Sigmoid colon (tissue), 7 donors: ENCODE measurements at places on chromosomes 5 and 9.
A peak's percentile ranks its signal among the peaks of the same experiment; 100 is the strongest.

- no peaks in the 10 kb centered on the region for H3K4me1 ChIP-seq
- H3K4me3 ChIP-seq: no peak overlapping the region
- no peaks in the 10 kb centered on the region for H3K27me3 ChIP-seq
These were observed 38.9 kb downstream of the LYRM7 start for GRCh38 chr5:131209506-131210150.

DNA sequence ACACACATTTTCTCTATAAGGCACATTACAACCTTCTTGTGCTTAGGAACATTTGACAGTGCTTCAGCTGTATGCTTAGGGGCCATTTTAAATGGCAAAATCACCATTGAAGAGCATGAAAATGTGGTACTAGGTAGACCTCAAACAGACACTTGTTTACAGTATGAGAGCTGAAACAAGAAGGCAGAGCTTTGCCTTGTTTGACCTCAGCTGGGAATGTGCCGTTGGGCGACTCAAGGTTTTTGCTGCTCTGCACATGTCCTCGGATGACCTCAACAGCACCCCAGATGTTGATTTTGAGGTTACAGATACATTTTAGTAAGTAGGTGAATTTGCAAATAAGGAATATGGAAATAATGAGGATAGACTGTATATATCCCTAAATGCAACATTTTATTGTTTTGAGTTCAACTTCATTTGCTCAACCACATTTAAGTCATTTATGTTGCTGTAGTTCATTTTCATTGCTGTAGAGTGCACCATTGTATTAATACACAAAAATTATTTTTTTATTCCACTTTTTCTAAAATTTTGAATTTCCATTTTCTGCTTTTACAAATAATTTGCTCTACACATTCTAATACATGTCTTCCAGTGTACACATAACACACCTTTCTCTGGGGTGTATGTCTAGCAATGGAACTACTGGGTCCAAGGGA is 206.8 kb downstream of the NR3C1 start:
- no peaks in the 10 kb centered on the region for H3K27me3 ChIP-seq
- no peaks in the 10 kb centered on the region for H3K36me3 ChIP-seq
- no peak overlapping the region for H3K4me3 ChIP-seq
- H3K4me1 ChIP-seq: no peaks in the 10 kb centered on the region
- H3K27ac ChIP-seq: no peak overlapping the region
- no peak for DNase-seq

DNA sequence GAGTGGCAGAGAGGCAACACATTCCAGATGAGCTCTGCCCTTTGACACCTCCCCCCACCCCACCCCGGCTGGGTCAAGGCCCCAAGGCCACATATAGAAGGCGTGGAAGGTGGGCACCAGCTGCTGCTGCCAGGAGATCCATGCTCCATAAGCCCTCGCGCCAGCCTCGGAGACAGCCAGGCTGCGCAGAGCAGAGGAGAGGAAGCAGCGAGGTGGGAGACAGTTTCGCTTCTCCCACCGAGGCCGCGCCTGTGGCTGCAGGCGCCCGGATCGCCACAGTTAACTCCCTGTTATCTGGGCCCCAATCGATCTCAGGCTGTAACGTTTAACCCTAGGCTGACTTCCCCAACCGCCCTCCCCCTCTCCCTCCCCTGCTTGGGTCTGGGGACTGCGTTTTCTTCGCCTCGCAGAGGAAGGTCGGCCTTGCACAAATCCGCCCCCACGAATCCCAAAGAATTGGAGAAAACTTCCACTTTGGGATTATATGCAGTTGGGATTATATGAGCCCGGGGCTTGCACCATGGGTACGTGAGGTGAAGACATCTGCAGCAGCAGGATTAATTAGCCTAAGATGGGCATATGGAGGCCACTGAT is 1.1 kb upstream of the CXXC5 start:
- no peaks in the 10 kb centered on the region for H3K36me3 ChIP-seq
- H3K4me1 ChIP-seq: peaks cover 57% of the 10 kb centered on the region
- peak overlapping the region; percentile 86 for H3K4me3 ChIP-seq
- H3K27me3 ChIP-seq: peaks cover 20% of the 10 kb centered on the region
- H3K27ac ChIP-seq: peak overlapping the region; percentile 95

DNA sequence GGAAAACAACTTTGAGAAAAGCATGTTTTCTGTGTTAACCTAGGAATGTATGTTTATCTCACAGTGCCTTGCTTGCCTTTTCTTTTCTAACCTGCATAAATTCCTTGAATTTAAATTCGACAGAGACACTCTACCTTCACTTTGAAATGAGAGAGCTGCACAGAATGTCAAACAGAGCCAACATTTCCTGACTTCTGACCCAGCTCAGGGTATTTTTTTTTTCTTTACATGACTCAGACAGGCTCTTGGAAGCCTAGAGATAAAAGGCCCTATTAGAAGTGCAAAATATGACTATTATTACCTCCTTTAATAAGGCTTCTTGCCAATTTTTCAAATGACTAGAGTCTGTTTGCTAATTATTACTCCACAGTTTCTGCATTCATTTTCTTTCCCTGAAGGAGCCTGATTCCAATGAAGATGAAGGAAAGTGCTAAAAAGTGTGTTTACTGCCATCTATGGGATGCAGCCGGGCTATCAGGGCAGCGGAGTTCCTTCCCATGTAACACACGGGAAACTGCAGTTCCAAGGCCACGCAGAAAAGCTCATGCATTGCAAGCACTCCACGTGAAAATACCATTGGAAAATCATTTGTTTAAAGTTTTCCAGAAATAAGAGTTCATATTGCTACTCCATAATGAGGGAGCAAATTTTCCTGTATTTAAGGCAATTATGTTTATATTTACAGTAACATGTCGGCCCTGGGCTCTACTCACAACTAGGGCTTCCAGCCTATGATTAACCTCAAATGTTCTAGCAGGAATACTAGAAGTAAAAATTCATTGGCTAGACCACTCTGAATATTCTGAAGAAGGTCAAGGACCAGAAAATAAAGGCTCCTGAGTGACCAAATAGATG is 485.6 kb downstream of the ZSWIM6 start:
- no peak overlapping the region for H3K27ac ChIP-seq
- no peaks in the 10 kb centered on the region for H3K36me3 ChIP-seq
- DNase-seq: no peak
- no peak overlapping the region for H3K4me3 ChIP-seq

- DNase-seq: no peak
- H3K36me3 ChIP-seq: no peaks in the 10 kb centered on the region
- H3K4me3 ChIP-seq: no peak overlapping the region
- no peaks in the 10 kb centered on the region for H3K4me1 ChIP-seq
- H3K27ac ChIP-seq: no peak overlapping the region
- H3K27me3 ChIP-seq: no peaks in the 10 kb centered on the region
These were observed 181.9 kb downstream of the TMEM232 start for GRCh38 chr5:110544603-110545002.

DNA sequence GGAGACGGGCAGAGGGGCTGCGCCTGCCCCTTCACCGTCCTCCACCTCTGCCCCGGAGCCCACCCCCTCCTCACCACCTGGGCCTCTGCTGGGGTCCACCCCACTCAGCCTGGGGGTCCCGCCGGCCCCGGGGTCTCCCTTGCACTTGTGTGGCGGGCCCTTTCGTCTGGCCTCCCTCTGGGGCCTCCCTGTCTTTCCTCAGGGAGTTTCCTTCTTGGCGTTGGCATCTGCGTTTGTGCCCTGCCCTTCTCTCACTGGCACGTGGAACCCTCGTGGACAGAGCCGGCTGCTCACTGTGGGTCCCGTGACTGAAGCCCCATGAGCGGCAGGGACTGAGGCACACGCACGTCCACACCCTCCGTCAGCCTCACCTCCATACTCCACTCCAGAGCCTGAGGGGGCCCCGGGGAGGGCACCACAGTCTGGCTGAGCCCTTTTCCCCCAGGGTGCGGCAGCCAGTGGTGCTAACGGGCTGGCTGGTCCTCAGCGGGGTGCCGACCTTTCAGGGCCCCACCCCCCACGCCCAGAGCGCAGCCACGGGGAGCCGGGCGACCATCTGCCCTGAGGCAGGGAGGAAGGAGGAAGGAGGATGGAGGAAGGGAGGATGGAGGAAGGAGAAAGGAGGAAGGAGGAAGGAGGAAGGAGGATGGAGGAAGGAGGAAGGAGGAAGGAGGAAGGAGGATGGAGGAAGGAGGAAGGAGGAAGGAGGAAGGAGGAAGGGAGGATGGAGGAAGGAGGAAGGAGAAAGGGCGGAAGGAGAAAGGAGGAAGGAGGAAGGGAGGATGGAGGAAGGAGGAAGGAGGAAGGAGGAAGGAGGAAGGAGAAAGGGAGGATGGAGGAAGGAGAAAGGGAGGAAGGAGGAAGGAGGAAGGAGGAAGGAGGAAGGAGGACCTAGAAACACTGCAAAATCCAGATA is 53.0 kb upstream of the NRARP start:
- H3K36me3 ChIP-seq: no peaks in the 10 kb centered on the region
- no peaks in the 10 kb centered on the region for H3K27me3 ChIP-seq
- no peak overlapping the region for H3K27ac ChIP-seq
- no peak overlapping the region for H3K4me3 ChIP-seq
- no peaks in the 10 kb centered on the region for H3K4me1 ChIP-seq

GRCh38 chr5:106451998-106452397 is 1218.7 kb downstream of the EFNA5 start:
- no peak for DNase-seq
- H3K27ac ChIP-seq: no peak overlapping the region
- H3K4me1 ChIP-seq: no peaks in the 10 kb centered on the region
- H3K4me3 ChIP-seq: no peak overlapping the region
- no peaks in the 10 kb centered on the region for H3K27me3 ChIP-seq

DNA sequence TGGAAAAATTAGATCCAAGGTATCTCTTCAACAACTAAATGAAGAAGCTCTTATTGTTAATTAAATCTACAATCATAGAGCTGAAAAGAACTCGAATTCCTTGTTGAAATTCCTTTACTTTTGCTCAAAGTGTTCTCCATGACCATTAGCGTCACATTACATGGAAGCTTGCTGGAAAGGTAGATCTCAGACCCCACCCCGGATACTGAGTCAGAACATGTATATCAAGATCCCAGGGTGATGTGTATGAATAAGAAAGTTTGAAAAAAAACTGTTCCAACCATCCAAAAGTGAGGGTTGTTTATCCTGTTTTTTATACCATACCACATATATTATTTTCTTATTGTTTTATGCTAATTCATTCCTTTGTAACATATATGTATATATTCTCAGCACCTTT is 237.1 kb upstream of the PUM3 start:
- no peak for DNase-seq
- H3K27me3 ChIP-seq: no peaks in the 10 kb centered on the region
- H3K27ac ChIP-seq: no peak overlapping the region
- H3K4me3 ChIP-seq: no peak overlapping the region
- H3K4me1 ChIP-seq: no peaks in the 10 kb centered on the region
- H3K36me3 ChIP-seq: no peaks in the 10 kb centered on the region

DNA sequence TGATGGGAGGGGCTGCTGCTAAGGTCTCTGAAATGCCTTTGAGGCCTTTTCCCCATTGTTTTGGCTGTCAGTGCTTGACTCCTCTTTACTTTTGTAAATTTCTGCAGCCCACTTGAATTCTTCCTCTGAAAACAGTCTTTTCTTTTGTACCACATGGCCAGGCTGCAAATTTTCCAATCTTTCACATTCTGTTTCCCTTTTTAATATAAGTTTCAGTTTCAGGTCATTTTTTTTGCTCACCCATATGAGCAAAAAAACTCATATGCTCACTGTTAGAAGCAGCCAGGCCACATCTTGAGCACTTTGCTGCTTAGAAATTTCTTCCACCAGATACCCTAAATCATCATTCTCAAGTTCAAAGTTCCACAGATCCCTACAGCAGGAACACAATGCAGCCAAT is 234.6 kb upstream of the ADRA1B start:
- no peak for DNase-seq
- H3K27ac ChIP-seq: no peak overlapping the region
- H3K4me3 ChIP-seq: no peak overlapping the region
- H3K36me3 ChIP-seq: no peaks in the 10 kb centered on the region
- H3K4me1 ChIP-seq: no peaks in the 10 kb centered on the region
